ENCODE measurements at places on chromosomes 2 and 18.

DNA sequence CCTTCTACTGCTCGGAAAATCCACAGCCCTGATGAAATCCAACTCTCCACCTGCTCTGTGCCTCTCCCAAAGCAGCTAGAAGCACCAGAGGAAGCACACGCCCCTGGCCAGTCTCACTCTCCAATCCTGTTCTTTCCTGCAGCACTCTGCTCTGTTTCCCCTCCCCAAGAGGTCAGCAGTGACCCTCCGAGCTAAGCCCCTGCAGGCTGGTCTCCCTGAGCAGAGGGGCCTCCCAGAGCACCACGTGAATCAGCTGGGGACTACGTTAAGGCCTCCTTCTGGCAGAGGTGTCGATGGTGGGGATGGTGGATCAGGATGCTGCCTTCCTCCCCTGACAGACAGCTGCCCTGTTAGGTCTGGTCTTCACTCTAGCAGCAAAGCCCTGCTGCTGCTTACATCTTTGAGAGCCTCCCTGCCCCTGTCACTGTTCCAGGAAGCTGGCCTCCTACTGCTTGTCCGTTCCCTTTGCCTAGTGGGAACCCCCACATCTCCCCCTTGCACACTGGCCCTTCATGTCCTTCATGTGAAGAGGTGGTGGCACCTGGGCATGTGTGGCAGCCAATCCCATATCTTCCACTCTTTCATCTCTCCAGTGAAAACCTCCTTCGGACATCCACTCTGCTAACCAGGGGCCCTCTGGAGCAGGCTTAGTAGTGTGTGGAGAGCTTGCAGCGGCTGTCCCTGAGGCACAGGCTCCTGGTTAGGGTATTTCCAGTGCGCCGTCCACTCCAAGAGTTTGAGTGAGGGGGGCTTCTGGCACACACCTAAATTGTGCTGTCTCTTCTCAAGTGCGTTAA lies 307.5 kb upstream of the HS6ST1 start:
- no peak for DNase-seq

- no peak for DNase-seq
Measured at GRCh38 chr18:62730941-62731340, 15.6 kb downstream of the PHLPP1 start.

GRCh38 chr2:215435280-215435869 lies 493 bp downstream of the FN1 start:
- no peak for DNase-seq

GRCh38 chr18:67476585-67476984 lies 39.9 kb downstream of the DSEL start:
- no peak for DNase-seq

DNA sequence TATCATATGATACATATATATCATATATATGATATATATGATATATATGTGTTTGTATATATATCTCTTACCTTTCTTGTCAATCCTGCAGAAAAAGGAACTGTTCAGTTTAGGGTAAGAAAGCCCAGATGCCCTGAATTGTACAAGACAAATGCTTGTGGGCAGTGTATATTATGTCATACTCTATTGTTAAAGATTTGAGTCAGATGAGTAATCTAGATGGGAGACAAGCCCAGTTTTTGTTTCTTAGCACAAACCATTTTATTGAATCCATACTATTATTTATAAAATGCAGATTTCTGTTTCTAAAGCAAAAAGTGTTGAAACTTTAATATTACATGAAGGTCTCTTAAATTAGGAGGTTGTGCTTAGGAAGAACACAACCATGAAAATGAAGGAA lies 90.6 kb downstream of the VRK2 start:
- no peak for DNase-seq

DNA sequence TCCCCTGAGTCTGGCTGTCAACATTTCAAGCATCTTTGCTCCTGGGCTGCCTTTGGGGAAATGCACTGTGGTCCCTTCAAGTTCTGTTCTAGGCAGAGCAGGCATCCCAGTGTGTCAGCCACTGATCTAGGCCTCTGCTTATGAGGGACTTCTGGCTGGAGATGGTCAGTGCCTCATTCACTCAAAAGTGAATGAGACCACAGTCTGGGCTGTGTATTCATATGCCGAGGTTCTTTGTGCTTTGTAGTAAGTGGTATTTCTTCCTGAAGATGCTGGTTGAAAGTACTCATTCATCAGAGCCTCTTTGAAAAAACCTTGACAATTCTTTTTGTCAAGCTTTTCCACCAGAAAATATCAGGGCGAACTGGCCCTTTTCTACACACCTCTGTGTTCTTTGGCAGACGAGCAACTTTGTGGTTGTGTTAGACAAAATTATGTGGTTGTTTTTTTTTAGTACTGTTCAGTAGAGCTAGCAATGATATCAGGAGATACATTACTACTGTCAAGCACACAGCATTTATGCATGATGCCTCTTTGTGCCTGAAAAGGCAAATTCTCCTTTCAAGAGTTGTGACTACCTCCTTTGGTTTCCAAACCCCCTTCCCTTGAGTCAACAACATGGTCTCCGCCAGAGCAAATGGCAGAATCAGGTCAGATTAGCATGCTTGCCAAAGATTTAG lies 510.9 kb upstream of the NRP2 start:
- DNase-seq: no peak

DNA sequence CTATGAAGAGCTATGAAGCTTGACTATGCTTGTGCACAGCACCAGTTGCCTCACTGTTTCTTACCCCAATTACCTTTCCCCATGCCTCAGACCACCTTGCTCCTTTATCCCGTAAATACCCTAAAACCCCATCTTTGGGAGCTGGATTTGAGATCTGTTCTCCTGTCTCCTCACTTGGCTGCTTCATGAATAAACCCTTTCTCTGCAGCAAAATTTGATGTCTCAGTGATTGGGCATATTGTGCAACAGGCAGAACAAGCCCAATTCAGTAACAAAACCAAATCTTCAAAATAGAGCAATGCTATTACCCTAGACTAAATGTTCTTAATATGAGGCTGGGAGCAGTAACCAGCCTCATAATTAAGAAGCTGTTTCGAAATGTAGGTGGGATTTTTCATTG lies 3.5 kb upstream of the SSB start:
- no peak for DNase-seq

DNA sequence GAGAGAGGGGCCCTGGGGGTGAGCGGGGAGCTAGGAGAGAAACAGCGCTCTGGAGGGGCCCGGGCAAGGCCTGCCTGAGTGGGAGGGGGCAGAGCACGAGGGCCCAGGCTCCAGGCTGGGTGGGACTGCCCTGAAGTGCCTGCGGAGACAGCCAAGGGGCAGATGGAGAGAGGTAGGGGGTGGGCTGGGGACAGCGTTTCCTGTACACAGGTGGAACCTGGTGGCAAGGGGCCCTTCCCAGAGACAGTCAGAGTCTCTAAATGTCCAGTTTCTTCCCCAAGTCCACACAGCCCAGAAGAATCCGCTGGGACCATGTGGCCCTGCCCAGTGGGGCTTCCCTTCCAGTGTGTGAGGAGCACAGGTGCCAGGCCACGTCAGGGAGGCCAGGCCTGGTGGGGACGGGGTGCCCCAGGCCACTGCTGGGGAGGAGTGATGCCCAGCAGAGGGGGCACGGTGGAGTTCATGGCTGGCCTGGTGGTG lies 1.7 kb upstream of the GPR35 start:
- no peak for DNase-seq

GRCh38 chr2:182066400-182067087 lies 80.9 kb downstream of the PPP1R1C start:
- DNase-seq: no peak

DNA sequence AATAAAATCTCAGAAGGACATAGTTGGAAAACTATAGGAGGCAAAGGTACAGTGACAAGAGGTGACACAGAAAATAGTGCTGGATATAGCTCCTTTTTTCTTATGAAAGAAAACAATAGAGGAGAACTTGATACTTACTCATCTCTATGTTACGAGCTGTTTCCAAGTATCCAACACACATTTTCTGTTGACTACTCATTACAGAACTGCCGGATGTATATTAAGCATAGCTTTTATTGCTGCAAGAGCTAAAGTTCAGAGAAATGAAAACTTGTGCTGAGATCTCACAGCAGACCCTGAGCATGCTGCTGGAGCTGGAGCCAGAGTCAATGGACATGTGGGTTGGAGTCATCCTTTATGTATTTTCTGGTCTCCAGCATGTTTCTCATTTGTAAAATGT lies 210.0 kb upstream of the NT5C1B start:
- no peak for DNase-seq

- no peak for DNase-seq
Measured at GRCh38 chr2:22153931-22154613, 1030.3 kb downstream of the TDRD15 start.

DNA sequence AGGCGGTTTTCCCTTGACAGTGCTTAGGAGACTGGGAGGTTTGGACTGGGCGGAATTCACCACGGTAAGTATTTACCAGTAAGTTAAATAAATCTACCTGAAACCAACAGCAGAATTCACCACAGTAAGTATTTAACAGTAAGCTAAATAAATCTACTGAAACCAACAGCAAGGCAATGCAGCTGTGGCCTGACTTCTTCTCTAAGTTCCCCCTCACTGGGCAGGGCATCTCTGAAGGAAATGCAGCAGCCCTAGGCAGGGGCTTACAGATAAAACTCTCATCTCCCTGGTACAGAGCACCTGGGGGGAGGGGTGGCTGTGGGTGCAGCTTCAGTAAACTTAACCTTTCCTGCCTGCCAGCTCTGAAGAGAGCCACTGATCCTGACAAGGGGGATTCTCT lies 432.5 kb upstream of the LRRTM1 start:
- no peak for DNase-seq

DNA sequence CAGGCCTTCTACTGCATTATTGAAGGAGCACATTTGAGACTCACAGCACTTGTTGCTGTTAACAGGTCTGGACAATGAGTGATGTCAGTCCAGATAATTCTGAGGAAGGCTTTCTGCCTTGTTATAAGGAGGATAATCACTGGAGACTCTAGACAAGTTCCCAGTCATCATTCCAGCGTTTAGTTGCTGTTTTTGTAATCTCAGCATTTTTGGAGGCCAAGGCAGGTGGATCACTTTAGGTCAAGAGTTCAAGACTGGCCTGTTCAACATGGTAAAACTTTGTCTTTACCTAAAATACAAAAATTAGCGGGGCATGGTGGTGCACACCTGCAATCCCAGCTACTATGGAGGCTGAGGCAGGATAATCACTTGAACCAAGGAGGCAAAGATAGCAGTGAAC lies 39.6 kb upstream of the TRIM43B start:
- no peak for DNase-seq

- DNase-seq: no peak
Measured at GRCh38 chr18:45728336-45729010, 4.5 kb downstream of the SLC14A1 start.

- DNase-seq: no peak
Measured at GRCh38 chr2:192419786-192420185, 225.1 kb upstream of the TMEFF2 start.

GRCh38 chr2:71804281-71804751 lies 343.3 kb downstream of the CYP26B1 start:
- no peak for DNase-seq

DNA sequence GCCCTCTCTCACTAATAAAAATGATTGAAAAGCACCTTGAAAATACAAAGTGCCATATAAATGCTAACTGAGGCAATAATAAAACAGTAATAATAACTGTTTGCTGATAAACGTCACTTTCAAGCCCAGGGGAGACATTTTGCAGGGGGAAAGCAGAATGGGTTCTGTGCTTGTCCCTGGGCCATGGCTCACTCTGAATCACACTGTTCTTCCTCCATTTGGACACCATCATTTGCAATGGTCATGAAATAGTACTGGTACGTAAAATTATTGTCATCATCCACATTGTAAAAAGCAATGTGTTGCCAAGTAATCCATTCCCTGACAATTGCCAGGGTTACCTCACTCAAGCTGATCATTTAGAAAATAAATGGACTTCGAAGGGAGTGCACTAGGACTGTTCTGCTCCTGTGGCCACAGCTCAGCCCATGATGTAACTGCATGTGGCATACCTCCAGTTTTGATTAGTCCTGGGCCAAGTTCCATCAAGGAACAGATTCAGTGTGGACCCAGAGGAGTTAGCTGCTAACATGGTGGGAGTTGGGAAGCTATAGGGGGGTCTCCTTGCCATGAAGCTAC lies 508.8 kb upstream of the CELF4 start:
- DNase-seq: no peak

- no peak for DNase-seq
Measured at GRCh38 chr2:112187805-112188596, 49.8 kb downstream of the FBLN7 start.

- DNase-seq: no peak
Measured at GRCh38 chr2:174738841-174739240, 25.4 kb downstream of the CHRNA1 start.

GRCh38 chr2:134866498-134867099 lies 28.2 kb downstream of the ACMSD start:
- DNase-seq: no peak

All from DMS 273 treated with DMSO at 0.1 percent for 48 hours (cell line).